ELR (cell line): ENCODE measurements at places on chromosomes 11 and 22.

GRCh38 chr22:28594076-28594796 lies 85.4 kb downstream of the TTC28 start:
- no peak for DNase-seq

GRCh38 chr11:1109918-1110705 lies 35.4 kb downstream of the MUC2 start:
- DNase-seq = no peak

DNA sequence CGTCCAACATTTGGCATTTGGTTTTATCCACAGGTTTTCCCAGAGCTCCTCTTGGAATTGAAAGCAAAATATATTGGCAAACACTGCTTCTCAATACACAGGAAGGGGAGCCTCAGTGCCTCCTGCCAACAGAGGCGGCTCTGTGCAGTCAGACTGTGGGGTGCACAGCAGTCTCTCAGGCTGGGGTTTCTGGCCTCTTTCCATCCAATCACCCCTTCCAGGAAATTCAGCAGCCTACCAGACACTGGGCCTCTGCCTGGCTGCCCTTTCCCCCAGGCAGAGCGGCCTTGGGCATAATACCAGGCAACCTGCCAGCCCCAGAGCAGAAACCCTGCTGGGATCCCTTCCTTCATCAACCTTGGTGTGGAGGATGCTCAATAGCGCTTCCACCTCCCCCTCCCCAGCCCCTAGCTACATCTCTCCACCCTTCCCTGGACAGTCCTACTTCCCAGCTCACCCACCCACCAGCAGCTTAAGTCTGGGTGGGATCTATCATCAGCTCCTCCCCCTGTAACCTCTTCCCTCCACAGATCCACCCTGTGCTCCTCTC lies 17.8 kb upstream of the RAPSN start:
- no peak for DNase-seq

- DNase-seq = peak; percentile 99
Observed at GRCh38 chr11:86743223-86744118, 56.9 kb upstream of the PRSS23 start.

GRCh38 chr22:24190159-24190540 lies 8.9 kb downstream of the SUSD2 start:
- DNase-seq = no peak

DNA sequence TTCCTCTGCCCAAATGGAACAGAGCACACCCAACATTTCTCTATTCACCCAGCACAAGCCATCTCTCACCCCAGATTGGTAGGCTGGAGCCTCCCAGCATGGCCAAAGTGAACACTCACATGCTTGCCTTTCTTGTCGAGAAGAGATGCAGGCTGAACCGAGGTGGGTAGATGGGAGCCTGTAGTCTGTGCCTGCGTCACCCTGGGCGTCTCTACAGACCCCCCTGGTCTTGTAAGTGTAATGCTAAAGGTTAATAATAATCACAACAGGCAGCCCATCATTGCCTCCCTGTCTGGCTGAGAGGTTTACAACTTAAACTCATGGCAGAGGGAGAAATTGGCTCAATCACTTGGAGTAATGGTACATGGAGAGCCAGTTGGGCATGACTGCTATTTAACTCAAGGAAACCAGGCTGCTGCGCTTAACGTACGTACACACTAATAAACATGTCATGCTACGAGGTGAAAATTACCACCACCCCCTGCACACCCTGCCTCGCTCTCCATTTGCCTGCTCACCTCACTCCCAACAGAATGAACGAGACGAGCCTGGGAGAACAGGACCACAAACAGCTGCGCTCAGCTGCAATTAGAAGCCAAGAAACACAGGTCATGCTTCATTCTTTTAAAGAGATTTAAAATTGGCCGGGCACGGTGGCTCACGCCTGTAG lies 9.1 kb upstream of the ZBTB16 start:
- DNase-seq = no peak

- DNase-seq = no peak
Observed at GRCh38 chr11:41519696-41520095, 60.2 kb upstream of the LRRC4C start.

DNA sequence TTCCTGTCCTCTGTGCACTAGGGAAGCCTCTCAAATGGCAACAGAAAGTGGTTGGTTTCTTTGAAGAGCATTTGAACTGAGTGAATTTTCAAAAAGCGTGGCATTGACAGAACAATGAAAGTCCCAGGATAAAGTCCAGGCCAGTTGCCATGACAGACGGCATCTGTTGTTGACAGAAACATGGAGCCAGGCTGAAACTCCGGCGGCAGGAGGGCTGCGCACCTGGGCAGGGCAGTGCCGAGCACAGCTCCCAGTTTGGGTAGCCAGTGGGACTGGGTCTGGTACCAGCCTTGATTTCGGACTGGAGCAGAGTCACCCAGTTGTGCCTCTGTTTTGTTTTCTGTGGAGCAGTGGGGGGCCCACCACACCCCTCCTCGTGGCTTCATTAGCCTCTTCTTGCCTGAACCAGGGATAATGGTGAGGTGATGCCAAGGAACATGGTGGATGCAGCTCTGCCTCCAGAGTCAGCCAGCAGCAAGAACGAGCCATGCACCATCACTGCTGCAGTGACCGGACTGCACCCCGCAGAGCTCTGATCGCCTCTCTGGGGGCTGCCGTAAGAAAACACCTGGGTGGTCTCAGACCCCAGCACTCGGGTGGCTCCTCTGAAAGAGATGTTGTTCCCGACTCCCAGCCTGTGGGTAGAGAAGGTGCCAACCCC lies 9.8 kb upstream of the SEPTIN5 start:
- no peak for DNase-seq

- DNase-seq = no peak
Observed at GRCh38 chr11:21631991-21632390, 560.9 kb upstream of the ANO5 start.

- no peak for DNase-seq
Observed at GRCh38 chr11:66904561-66904960, 47.7 kb downstream of the LRFN4 start.

GRCh38 chr11:78727816-78728215 lies 153.2 kb upstream of the NARS2 start:
- DNase-seq = no peak

- no peak for DNase-seq
Observed at GRCh38 chr11:45204761-45205160, 58.3 kb downstream of the PRDM11 start.

GRCh38 chr22:32080904-32081303 lies 37.8 kb downstream of the SLC5A1 start:
- DNase-seq = peak; percentile 67

DNA sequence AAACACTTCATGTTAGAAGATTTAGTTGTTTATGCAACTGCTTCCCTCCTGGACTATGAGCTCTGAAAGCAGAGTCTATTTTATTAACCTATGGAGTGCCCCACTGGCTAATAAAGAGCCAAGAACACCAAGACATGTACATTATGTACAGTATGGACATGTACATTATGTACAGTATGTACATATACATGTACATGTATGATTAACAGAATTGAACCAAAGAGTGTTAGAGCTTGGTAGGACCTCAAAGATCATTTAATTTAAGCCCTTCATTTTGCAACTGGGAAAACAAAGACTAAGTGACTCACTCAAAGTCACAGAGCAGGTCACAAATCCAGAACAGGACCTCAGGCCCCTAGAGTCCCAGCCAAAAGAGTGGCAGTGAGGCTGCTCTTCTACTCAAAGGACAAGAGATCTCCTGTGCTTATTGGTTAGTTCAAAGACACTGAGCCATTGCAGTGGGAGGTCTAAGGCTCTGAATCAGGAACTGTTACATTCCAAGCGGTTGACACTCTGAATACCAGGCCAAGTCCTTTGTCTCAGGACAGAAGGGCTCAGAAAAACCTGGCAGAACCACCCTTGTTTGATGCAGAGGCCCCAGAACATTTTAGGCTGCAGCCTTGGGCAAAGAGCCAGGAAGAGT lies 103.8 kb downstream of the FAM168A start:
- peak; percentile 80 for DNase-seq

DNA sequence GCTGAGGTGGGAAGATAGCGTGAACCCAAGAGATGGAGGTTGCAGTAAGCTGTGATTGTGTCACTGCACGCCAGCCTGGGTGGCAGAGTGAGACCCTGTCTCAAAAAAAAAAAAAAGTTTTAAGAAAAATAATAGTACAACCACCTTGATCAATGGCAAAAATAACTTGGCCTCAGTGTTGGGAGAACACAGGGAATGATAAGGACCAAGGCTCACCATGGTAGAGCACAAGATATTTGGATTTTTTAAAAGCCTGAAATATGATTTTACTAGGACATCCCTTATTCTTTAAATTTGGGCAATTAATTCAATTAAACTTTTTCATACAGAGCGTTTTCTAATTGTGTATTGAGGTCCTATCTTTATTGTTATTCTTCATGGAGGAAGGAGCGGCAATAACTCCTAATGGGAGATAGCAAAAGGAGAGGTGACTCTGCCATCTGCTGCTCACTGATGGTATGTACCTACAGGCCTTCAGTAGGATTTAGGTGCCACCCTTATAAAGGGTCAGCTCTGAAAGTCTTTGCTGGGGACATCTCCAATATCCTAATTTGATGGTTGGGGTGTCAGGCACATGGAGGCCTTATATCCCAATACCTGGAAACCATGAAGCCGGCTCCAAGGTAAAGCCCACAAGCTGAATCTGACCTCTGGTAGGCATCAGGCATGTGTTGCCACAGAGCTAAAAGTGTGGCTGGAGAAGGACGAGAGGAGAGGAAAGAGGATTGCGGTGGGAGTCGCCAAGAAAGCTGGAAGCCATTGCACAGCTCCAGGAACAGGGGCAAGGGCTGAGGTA lies 21.9 kb upstream of the POLD3 start:
- peak; percentile 70 for DNase-seq

- no peak for DNase-seq
Observed at GRCh38 chr22:49538006-49538405, 289.7 kb downstream of the BRD1 start.

GRCh38 chr11:35292279-35292678 lies 127.1 kb downstream of the SLC1A2 start:
- DNase-seq = no peak

DNA sequence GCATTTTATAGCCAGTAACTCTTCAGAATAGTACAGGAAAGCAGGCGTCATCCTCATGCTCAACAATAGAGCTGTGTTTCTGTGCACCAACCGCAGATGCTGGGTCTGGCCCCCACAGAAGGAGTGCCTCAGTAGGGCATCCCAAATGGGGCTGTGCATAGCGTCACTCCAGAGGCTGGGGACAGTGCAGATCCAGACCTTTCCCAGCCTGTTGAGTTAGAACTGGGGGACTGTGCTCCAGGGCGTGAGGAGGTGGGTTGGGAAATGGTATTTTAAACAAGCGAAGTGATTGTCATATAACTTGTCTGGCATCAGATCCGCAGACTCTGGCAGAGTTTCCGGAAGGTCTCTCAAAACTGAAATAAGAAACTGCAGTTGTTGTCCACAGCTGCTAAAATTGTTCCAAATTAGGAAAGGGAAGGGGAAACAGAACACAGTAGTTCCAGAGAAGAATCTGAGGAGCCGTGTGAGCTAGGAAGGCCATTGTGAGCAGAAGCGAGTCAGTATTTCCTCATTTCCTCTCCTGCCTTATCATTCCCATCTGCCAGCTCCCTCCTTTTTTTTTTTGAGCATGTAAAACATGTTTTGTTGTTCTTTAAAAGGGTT lies 52.2 kb downstream of the JAM3 start:
- peak; percentile 56 for DNase-seq

- no peak for DNase-seq
Observed at GRCh38 chr11:85540181-85540580, 87.0 kb downstream of the DLG2 start.

- DNase-seq = no peak
Observed at GRCh38 chr11:57432149-57432561, 5.2 kb upstream of the SLC43A3 start.

DNA sequence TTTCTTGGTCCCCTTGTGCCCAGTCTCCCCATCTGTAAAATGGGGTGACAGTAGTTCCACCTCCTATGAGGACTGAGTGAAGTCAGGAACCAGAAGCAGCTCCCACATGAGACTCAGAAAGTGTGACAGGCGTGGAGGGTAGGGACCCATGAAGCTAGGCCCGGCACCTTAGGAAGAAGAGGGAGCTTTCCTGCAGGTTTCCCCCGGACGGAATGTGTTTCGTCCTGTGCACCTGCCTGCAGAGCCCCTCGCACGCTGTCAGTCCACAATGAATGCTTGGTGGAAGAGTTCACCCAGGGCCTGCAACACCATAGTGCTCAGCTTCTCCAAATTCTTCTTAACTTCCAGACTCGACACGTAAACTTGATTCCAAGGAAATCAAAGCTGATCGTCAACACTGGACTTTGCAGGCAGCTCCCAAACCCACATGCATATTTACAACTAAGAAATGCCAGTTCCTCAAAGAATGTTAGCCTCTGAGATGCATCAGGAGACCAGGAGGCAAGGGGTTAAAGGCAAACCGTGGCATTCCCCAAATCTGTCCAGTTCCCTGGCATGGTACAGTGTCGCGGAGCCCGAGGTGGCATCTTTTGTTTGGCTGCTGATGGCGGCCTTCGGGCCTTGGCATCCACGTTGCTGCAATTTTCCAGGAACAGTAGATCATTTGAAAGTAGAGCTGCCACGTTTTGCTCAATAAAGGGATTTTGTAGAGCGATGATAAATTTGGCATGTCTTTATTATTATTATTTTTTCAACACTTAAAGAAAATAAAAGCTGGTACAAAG lies 15.4 kb downstream of the LRP5 start:
- DNase-seq = no peak

DNA sequence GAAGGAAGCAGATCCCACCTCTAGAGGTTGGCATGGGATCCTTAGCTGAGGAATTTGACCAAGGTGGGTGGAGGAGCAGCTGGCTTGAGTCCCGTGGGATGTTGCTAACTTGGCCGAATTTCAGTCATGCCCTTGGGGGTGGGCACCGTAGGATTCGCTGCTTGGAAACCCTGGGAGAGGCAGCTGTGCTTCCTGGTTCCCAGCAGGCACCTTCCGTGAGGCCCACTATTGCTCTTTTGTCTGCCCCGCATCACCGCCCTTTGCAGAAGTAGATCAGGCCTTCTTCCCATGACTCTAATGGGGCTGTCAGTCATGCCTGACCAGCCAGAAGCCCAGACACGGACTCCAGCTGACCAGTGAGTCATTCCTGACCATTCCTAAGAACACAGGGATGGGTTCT lies 292.3 kb upstream of the SYN3 start:
- no peak for DNase-seq

- DNase-seq = no peak
Observed at GRCh38 chr22:44357966-44358465, 45.3 kb upstream of the SHISAL1 start.

GRCh38 chr22:30267382-30268302 lies 991 bp upstream of the OSM start:
- DNase-seq = no peak

- no peak for DNase-seq
Observed at GRCh38 chr11:62419943-62420342, 1.1 kb downstream of the SCGB1A1 start.

DNA sequence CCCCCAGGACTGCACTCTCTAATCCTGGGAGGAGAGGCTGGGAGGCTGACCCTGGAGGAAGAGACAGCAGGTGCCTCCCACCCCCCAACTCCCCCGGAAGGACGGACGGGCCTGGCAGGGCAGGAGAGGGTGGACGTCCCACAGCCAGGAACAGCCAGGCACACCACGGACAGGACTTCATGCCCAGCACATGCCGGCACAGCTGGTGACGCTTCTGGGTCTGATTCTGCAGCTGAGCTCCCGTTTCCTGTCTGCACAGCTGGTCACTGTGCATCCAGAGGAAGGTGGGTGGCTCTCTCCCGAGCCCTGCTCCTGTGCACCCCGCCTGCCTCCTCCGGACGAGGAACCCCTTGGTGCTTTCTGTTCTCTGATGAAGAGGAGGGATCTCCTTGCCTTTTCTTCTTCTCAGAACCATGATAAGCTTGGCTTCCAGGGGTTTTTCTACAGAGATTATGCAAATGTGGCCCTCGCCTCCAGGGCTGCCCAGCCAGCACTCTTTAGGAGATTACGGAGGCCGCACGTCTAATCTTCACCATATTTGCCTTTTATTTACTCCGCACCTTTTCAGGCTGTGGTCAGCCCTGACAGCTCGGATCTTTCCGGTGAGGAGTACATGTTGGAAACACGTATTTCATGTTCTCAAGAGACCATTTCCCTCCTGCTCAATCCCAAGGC lies 1295.8 kb downstream of the BRD1 start:
- no peak for DNase-seq
